Fibroblast of upper back skin (primary cell): ENCODE measurements at places on chromosomes 2 and 18.

DNA sequence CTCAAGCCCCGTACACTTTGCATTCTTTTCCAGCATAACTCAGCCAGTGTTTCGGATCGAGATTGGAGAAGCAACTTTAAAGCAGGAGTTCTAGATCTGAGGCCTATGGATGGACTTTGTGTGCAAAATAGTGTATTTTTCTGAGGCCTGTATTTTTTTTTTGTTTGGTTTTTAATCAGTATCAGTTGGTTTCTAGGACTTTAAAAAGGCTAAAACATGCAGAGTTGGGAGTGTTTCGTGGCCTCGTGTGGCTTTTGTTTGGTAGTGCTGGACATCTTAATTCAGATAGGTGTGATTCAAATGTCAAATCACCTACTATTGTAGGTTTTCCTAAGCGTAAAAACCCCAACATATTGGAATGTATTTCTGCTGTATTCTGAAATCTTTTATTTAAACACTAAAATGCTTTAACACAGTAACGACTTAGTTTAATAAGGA is 282 bp upstream of the PUS10 start:
- no peak for DNase-seq

DNA sequence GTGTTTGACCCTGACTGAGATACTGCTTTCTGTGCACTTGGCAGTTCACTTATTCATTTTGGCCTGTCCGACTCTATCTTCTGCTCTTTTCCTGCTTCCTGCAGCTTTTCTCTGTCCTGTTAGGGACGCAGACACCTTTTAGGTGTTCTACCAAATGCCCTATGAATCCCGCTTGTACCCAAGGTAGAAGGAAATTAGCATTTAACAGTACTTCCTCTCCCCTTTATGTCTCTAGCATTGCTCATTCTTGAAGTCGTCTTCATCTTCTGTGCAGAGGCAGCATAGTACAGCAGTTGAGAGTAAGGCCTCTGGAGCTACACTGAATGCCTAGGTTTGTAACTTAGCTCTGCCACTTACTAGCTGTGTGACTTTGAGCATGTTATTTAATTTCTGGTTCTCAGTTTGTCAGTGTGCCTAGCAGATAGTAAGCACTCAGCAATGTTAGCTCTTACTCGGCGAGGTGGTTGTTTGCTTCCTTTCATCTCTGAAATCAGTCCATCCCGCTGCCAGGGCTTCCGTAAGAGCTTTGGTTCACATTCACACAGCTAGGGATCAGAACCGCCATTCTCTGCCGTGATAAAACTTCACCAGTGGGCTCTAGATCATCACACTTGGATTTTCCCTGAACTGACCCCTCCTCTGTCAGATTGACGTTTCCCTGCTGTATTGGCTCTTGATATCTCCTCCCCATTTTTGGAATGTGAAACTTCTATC is 1.4 kb downstream of the CCT7 start:
- no peak for DNase-seq

- DNase-seq, result no peak
These were observed 4.2 kb downstream of the ZNF512 start for GRCh38 chr2:27587025-27587424.

GRCh38 chr2:152025678-152026287 is 73.1 kb downstream of the CACNB4 start:
- DNase-seq, result peak; percentile 56

DNA sequence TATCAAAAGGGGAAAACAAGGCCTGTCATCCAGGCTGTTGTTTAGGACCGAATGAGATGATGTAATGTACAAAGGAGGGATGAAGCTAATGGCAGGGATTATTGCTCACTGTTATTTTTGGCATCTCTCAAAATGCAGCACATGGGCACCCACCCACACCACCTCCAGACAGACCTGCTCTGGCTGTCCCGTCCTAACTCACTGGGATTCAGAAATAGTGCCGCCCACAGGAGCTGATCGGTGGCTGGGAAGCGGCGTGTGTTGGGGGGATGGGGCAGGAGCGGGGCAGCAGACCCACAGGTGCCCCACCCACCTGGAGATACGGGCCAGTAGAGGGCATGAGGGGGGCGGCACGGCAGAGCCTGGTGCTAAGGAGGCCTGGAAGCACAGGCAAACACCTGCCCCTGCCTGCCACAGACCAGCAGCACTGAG is 52.2 kb downstream of the CRACDL start:
- no peak for DNase-seq

GRCh38 chr2:231222318-231223000 is 24.0 kb downstream of the ARMC9 start:
- DNase-seq, result no peak

GRCh38 chr2:123648016-123648415 is 377.1 kb upstream of the CNTNAP5 start:
- no peak for DNase-seq

DNA sequence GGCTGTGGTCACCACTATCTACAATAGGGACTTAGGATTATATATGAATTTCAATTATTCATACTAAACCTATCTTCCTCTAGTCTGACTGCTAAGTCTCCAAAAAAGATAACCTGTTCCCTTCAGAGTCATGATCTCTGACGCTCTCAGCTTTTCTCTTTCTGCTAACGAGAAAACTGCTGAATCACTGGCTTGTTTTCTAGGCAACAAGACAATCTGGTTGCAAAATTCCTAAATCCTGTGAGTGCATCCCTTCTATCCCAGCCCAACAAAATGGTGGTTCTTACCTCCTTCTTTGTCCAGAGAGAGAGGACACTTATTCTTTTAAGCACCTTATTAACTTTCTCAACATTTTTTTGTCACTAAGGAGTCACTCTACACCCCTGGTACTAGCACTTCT is 312.3 kb upstream of the PKDCC start:
- DNase-seq, result no peak

GRCh38 chr18:35089891-35090550 is 48.8 kb downstream of the MAPRE2 start:
- DNase-seq, result peak; percentile 75

DNA sequence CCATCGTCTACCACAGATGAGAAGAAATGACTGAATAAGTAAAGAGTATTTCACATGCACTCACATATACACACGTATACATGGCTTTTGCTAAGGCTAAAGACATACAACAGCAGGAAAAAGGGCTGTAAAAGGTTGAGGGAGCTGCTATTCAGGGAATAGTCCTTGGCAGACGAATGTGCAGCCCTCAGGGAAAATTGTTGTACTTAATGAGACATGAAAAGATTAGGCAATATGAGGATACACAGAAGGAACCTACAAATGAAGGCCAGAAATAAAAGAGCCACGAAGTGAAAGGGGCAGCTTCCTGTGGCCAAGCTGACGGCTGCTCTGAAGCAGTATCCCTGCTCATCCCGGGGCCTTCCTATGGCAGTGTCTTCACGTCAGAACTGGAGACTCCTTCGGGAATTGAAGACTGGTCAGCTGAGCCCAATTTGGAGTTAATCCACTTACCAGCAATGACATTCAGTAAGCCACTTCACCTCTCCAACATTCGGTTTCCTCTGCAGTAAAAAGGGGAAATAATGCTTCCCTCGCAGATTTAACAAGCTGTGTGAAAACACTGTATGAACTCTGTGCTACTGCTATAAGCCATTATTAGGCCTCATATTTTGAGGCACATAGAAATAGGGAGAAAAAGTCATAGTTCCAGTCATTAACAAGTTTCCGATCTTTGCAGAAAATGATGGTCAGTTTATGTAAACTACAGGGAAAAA is 221.8 kb downstream of the STK39 start:
- DNase-seq, result no peak

DNA sequence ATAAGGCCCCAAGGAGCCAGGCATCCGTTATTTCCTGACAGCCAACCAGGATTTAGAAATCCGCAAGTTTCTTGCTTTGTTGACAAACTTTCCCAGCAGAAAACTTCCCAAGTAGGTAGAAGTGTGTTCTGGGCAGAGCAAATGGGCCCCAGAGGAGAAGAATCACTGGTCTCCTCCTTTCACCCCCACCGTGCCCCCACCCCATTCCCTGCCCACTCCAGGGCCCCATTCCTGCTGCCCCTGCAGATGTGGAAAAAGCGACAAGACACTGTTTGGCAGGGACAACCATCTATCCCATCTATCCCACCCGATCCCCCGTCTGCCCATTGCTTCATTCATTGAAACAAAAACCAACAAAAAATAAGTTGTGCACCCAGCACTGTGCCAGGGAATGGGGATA is 10.2 kb upstream of the FAHD2A start:
- DNase-seq, result no peak

DNA sequence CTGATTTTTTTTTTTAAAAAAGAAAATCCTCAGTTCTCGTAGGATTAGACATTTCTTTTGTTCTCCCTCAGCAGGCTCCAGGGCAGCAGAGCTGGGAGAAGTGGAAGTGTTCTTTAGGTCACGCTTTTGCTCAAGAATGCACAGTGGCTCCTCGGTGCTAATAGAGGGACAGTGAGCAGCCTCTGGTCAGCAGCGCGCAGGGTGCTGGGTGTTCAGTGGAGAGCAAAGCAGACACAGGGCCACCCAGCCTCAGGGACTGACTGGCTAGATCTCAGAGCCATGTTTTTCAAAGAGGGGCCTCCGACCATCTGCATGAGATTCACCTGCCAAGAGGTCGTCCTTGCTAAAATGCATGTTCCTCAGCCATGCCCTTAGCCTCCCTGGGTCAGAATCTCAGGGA is 218.8 kb downstream of the HAUS1 start:
- DNase-seq, result no peak

DNA sequence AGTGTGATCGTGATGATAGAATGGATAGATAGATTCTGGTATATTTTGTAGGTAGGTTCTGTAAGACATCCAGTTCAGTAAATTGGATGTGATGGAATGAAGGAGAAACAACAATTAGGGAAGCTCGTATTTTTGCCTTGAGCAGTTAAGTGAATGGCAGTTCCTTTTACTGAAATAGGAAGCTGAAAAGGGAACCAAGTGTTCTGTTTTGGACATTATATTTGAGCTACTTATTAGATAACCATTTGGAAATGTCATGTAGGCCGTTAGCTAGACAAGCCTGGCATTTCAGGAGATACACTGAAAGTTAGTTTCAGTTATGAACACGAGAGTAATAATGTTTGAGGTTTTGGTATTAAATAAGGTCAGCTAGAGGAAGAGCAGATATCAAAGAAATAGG is 41.5 kb downstream of the MARCHF7 start:
- DNase-seq, result no peak

DNA sequence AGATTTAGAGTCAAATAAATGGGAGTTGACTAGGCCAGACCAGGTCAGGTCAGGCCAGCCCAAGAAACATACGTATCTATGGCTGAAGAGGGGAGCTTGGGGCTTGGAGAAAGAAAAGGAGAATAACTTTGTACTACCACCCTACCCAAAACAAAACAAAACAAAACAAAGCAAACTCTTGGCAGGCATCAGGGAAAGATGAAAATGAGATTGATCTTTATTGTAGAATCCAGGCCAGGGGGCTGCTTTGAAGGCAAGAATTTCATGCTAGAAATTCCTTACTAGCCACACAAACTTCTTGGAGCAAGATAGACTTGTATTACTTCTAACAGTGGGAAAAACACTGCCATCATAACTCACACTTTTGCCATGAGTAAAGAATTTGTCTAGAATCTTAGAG is 26.2 kb downstream of the QPCT start:
- no peak for DNase-seq

DNA sequence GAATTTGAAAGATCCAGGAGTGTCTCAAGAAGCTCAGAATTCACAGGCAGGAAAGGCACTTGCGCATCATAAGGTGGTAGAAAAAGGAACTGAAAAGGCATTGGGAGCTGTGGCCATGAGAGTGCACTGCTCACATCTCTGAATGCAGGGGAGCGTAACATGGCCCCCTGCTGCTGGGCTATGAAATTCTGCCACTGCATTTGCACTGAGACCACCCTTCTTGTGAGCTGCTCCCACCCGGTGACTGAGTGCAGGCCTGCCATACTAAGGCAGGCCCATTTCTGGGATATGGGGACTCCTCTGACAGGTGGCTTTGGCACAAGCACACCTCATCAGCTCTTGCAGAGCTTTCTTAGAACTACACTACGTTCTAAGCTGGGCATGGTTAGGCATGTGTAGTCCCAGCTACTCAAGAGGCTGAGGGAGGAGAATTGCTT is 25.3 kb upstream of the STARD7 start:
- no peak for DNase-seq

GRCh38 chr18:61096226-61096625 is 237.0 kb upstream of the CDH20 start:
- no peak for DNase-seq

DNA sequence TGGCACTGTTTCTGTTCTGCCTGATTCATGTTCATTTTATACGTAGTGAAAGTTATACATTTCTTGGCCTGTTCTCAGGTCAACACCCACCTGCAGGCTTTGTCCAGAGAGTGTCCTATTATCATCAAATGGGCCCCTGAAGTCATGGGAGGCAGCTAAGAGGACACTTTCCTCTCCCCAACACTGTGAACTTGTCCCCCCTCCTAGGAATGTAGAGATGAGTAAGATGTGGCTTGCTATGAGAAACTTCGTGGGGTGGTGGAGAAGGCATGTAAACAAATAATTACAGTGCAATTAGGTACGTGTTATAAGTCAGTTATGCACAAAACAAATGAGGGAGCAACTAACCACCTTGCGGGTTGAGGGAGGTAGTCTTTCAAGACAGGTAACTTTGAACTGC is 57.9 kb downstream of the COL4A3 start:
- no peak for DNase-seq

DNA sequence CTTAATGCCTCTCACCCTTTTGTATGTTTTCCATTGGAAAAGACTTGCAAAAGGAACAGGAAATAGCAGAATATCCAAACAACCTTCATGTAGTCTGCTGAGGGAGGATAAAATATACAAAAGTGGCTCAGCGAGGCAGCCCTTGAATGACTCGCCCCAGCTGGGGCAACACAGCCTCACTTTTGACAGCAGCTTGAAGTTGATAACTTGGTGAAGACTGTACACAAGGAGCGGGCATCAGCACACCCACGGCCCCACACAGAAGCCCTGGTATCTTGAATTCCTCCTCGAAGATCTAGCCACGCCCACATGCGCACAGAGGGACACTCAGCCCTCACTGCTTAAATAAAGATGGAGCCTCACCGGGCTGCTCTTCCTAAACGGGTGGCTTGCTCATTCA is 161.0 kb downstream of the IRS1 start:
- DNase-seq, result no peak

DNA sequence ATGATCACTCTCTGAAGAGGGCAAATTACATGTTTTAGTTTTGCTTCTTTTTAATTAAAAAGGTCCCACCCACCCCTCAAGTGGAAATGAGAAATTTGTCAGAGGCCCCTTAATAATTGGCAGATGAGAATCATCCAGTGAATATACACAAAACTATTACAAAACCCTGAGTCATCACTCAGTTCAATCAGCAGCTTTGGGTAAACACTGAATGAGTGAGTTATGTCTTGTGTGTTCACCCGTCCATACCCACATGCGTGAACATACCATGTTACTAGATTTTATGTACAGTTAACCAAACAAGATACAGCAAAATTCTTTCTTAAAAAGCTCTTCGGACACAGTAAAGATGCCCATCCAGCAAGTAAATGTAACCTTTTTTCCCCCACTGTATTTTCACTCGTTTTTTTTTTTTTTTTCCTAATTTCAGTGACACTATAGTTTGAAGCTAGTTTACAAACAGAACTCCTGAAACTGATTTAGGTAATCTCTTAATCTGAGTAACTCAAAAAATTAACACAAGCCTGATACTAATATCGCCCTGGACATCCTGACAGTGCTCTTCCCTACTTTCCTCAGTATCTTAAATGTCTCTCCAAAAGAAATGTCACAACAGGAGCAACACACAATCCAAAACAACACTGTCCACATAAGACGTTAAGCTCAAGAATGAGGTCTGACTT is 1.4 kb downstream of the PSME4 start:
- peak; percentile 81 for DNase-seq
